Central memory CD4-positive, alpha-beta T cell (primary cell): ENCODE measurements at places on chromosomes 6 and 20.

- DNase-seq, result no peak
Measured at GRCh38 chr20:50229156-50229607, 38.6 kb downstream of the CEBPB start.

- DNase-seq, result no peak
Measured at GRCh38 chr6:12200761-12201160, 89.4 kb upstream of the EDN1 start.

DNA sequence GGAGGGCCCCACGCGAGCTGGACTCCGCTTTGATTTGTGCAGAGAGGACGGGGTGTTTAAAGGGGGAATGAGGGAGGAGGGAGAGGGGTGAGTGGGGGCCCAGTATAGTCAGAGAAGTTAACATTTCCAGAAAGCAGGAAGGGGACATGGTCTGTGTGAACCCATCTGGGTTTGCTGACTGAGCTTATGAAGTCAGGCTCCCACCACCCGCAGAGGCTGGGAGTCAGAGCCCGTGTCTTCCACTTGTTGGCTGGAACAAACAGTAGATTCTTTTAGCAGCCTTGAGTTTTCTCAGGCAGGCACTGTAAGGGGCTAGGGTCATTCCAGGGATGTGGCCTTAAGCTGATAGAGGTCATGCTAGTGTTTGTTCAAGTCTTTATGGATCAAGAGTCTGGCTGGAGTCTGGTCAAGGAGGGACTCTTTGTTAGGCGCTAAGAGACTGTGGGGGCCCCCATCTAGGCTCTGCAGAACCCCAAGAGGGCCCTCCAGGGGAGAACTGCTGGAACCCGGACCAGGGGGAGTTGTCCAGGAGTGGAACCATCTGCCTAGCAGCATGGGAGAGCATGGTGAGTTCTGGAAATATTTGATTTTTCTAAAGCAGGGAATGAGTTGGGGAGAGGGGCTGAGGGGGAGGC is 31.1 kb upstream of the FOXQ1 start:
- DNase-seq, result no peak

DNA sequence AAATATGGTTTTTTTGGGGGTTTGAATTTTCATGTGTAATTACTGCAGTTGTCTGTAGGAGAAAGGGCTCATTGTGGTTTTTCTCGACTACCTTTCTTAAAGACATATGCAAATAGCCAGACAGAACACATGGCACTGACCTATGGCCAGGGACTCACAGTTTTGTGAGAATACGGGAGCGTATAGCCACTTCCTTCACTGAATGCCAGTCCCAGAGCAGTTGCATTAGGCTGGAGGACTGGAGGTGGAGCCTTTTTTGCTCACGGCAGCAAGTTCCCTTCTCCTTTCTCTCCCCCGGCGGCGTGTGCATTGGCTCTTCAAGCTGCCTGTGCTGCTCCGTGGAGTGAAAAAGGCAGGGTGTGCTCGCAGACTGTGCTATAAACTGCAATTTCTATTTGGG is 114.9 kb downstream of the AKAP7 start:
- DNase-seq, result no peak

DNA sequence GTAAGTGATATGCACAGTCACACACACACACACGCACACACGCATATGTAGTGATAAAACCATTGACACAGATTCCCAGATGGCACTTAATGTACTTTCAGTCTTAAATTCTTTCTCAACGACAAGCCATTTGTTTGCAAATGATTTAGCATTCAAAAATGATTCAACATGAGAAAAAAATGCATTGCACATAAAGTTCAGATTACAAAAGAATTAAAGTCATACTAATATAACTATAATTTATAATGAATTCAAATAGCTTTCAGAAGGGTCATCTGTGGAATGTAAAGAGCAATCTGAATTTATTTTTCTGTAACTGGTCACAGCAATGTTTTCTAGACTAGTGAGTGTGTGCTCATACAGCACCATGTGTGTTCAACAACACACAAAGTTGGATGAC is 521.6 kb upstream of the ZNF337 start:
- no peak for DNase-seq

GRCh38 chr20:60905919-60906318 is 346.1 kb upstream of the CDH4 start:
- no peak for DNase-seq

GRCh38 chr20:48683467-48684175 is 144.2 kb downstream of the PREX1 start:
- DNase-seq, result no peak

DNA sequence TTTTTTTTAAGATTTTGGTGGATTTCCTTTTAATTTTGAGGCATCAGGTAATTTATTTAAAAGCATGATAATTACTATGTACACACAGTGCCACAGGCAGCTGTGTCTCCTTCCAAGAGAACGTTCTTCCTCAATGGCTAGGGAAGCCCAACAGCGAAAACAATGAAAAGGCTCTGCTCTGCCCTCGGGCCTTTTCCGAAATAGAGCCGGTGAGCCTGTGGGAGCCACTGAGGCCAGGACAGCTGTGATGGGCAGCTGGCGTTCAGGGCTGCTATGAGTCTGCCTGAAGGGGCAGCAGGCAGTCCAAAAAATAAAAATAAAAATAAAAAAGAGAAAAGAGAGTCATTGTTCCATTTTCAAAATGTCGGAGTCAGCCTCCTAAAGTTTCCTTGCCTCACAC is 443.8 kb downstream of the KIF16B start:
- no peak for DNase-seq

DNA sequence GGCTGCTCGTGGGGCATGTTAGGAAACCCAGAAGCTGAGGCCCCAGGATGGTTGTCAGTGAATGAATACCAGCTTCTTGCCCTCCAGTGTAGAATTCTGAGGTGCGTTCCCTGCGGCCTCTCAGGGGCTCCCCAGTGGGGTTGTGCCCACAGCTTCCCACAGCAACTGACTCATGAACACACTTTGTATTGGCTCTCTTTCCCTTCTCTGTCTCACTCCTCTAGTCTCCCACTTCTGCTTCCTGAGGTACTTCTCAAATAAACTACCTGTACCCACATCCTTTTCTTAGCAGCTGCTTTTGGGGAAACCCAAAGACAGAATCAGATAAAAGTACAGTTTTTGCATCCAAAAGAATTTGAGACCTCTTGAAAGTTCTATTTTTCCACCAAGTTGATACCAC is 107.7 kb upstream of the JAG1 start:
- DNase-seq, result no peak

GRCh38 chr6:55980627-55981211 is 105.3 kb upstream of the BMP5 start:
- DNase-seq, result no peak

- DNase-seq, result no peak
Measured at GRCh38 chr20:23867152-23867776, 12.3 kb downstream of the CST5 start.
